ENCODE measurements at places on chromosomes 3 and 15.

- peak; percentile 99 for DNase-seq
Observed at GRCh38 chr3:183099026-183099837, at the start of gene MCCC1. Gene MCCC1 (minus strand): TSS chr3:183099496. CDS start chr3:183099440, 56 bp downstream.

DNA sequence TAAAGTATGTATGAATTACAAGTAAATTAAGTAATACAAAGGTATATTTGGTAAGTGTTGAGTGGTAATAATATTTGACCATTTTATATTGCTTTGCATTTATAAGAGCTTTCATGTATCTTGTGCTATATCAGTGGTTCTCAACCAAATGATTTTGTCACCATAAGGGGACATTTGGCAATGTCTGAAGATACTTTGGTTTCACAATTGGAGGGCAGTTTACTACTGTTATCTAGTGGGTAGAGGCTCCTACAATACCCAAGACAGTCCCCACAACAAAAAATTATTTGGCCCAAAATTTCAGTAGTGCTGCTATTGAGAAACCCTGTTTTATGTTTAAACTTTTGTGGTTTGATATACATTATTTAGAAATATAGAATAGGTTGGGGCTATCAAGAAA lies 14.6 kb downstream of the TRPC1 start:
- no peak for DNase-seq

- DNase-seq = no peak
Observed at GRCh38 chr15:33621141-33621540, 310.4 kb downstream of the RYR3 start.

GRCh38 chr3:25145176-25145575 lies 282.9 kb upstream of the RARB start:
- no peak for DNase-seq

- DNase-seq = no peak
Observed at GRCh38 chr3:194286375-194287146, 64.6 kb downstream of the CPN2 start.

GRCh38 chr3:68256635-68257223 lies 602.3 kb upstream of the SUCLG2 start:
- no peak for DNase-seq

DNA sequence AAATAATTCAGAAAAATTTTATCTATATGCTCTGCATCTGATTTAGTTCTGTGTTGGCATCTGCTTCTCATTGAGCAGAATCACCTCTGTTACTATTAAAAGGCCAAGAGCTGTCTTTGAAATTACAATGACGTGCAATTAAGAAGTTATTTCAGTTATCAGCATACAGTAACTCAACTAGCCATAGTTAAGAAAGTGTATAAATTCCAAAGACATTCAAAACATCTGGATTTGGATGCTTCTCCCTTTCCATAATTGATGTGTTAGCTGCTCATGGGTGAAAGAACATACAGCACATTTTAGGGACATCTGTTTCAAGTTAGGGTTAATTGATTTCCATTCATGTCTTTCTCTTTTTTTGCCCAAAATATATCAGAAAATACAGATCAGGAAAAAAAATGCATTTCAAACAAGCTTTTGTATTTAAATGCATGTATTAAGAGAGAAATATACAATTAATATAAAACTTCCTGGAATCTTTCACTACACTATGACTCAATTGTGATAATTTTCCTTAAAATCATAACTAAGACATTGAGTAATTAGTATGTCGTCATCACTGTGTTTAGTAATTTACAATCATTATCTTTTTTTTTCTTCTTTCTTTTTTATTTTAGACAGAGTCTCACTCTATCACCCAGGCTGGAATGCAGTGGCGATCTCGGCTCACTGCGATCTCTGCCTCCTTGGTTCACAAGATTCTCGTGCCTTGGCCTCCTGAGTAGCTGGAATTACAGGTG lies 82.7 kb upstream of the MBNL1 start:
- no peak for DNase-seq

DNA sequence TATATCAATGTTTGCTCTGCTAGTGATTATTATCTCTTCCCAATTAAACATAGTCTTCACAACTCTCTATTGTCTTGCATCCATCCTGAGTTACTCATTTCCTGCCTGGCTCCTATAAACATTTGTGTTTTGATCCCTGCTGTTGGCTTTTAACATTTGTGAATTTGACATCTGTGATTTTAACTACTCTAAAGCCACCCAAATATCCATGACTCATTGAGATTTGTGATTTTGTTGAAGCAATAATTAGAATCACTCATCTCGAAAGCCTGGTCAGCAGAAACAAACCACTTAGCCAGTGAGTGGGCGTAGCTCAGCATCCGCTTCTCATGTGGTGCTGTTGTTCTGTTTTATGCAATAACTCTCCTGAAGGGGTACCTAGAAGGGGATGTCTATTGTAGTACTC lies 174.3 kb upstream of the ZBTB20 start:
- no peak for DNase-seq

GRCh38 chr15:55742927-55743728 lies at the start of gene PRTG:
Gene PRTG (minus strand): TSS chr15:55743152. CDS start chr15:55742931, 221 bp downstream.
- DNase-seq = peak; percentile 22

- no peak for DNase-seq
Observed at GRCh38 chr15:61441891-61442290, 212.8 kb upstream of the RORA start.

- DNase-seq = no peak
Observed at GRCh38 chr3:84961011-84961410, 2.2 kb downstream of the CADM2 start.

- no peak for DNase-seq
Observed at GRCh38 chr3:118292841-118293240, 741.8 kb downstream of the IGSF11 start.

DNA sequence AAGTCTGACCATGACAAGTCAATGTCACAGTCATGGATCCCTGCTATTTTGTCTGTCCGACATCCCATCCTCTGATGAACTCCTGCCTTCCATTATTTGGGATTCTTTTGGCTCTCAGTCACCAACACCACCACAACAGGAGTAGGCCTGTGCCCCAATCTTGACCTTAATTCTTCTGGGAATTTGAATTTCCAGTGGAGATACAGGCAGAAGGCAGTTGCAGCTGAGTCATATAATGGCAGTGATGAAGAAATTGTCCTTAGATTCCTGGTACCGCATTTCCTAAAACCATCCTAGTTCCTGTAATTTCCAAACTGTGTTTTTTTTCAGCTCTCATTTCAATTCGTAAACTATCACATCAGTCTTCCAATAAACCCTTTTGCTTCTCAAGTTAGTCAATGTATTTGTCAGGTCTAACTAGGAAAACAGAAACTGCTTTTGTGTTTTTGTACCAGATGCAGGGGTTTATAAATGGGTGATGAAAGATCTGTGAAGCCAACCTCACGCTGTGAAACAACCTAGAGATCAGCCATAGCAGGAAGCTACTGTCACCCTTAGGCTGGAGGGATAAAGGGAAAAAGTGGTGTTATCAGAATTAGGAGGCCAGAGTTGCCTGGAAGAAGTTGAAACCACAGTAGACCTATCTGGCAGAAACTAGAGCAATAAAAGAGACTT lies 126.3 kb upstream of the TMEM108 start:
- DNase-seq = no peak

- no peak for DNase-seq
Observed at GRCh38 chr3:190307164-190307545, 15.1 kb downstream of the CLDN1 start.

GRCh38 chr3:150014782-150015181 lies 44.1 kb upstream of the PFN2 start:
- DNase-seq = no peak

GRCh38 chr3:169818316-169818715 lies 5.6 kb upstream of the LRRC34 start:
- no peak for DNase-seq

DNA sequence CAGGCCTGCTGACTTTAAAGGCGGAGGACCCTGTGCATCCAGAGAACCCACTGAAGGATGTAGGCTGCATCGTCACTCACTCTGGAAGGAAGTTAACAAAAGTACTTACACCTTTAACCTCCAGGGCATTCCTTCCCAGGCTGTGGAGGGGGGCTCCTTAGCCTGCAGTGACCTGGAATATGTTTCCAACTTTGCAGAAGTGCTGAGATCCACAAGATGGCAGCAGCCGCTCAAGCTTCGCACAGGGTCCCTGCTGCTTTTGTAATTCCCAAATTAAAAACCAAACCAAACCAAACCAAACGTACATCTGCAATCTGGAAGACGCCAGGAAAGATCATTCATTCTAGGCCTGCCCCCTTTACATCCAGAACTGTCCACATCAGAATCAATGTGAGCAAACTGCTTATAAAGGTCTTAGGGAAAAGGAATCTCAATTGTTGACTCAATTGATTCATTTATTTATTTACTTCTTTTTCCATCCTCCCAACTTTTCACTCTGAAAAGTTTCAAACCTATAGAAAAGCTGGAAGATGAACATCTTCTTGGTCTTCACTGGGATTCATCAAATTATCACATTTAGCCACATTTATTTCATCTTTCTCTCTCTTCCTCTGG lies 70.5 kb upstream of the KLHL25 start:
- peak; percentile 61 for DNase-seq

- DNase-seq = peak; percentile 62
Observed at GRCh38 chr15:70722266-70723121, 40.9 kb downstream of the UACA start.

- DNase-seq = peak; percentile 51
Observed at GRCh38 chr15:88664151-88664778, 25.4 kb downstream of the ISG20 start.

DNA sequence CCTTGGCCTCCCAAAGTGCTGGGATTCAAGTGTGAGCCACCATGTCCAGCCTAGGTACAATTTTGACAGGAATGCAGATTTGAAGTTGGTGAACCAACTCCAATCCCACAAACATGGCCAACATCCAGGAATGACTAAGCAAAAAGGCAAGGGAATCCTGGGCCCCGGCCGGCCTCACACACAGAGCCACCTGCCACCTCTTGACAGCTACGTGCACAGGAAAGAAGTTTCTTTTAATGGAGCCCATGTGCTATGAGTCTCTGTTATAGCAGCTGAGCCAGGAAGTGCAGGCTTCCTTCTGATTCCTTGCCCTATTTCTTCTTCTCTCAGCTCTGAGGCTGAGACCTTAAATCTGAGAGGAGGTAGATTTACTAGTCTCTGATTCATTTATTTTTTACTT lies 8.8 kb downstream of the TMEM40 start:
- no peak for DNase-seq

DNA sequence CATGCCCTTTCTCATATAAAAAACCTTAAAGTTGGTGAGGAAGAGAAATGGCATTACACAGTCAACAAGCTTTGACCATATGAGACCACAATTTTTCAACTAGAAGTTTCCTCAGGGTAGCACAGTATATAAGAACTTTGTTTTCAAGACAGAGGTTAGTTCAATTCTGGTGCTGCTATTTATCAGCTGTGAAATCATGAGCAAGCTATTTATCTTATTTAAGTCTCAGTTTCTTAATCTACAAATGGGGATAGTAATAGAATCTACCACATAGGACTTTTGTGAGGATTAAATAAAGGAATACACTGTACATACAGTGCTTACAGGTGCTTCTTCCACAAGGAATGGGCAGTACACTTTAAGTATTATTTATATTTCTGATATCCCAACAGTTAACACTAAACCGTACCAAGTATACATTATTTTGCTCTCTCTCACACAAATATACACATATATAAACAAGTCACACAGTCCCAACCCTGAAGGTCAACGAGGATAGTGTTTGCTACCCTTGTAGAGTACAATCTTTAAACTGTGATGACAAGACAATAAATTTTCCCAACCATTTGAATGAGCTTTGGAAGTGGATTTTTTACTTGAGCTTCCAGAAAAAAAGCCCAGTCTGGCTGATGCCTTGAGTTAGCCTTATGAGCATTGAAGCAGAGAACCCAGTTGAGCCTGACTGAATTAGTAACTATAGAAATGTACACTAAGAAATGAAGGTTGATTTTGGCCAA lies 178.8 kb downstream of the TNIK start:
- no peak for DNase-seq

DNA sequence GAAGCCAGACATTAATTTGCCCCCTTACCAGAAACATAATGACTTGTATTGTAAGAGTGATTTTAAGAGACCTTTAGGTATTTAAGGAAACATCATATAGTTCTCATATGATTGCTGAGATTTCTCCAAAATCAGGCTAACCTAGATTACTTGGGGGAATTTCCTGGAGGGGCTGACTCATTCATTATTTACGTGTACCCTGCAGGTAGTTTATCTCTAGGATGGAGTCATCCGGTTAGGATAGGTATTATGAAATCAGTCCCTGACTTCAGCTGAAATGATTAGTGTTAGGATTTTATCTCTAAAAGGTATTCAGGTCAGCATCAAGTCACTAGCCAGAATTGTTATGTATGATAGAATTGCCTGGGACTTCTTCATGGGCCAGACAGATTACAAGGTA lies 97.5 kb downstream of the TCF12 start:
- no peak for DNase-seq

DNA sequence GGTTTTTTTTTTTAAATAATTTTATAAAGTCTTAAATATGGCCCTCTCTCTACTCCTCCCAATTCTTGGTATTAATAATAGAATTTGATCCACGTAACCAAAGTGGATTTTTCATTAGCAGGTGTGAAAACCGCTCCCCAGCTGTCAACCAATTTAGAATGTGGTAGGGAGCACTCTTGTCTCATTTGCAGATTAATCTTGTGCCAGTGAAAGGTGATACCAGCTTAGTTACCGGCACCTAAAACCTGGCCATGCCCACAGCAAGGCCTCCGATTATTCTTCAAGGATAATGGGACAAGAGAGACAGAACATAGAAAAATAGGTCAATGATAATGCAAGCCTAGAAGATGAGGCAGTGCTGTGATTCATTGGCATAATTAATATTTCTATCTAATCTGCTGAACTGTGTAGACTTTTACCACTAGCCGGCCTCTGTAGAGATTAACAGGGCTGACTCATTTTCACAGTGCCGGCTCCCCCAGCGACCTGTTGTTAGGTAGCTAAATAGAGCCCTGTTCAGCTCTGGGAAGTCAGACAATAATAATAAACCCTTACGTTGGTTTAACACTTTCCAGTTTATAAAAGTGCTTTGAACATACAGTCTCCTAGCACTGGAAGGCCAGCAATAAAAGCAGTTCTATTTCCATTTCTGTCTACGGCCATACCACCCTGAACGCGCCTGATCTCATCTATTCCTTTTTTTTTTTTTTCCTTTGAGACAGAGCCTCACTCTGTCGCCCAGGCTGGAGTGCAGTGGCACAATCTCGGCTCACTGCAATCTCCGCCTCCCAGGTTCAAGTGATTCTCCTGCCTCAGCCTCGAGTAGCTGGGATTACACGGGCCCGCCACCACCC lies 102.9 kb downstream of the SHQ1 start:
- no peak for DNase-seq

DNA sequence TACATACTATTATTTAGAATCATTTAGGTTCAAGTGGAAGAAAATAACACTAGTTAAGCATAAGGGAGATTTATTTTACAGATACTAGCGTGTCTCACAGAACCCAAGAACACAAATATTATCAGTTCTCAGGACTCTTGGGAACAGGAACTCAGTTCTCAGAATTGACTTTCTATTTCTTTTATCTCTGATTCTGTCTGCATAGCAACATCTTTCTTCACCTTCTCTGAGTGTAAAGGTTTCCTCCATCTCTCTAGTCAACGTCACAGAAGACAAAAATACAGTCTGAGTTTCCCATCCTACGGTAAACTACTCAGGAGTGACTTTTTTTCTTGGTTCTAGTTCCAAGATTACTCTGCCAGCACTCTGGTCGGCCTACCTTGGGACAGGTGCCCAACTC lies 220.0 kb downstream of the SV2B start:
- DNase-seq = no peak
